Activated T-cell treated with anti-CD3 and anti-CD28 coated beads for 24 hours (primary cell): ENCODE measurements at places on chromosomes 5 and 9.

GRCh38 chr9:95874989-95875304 is 544 bp upstream of the ERCC6L2 start:
- DNase-seq = peak; percentile 40

DNA sequence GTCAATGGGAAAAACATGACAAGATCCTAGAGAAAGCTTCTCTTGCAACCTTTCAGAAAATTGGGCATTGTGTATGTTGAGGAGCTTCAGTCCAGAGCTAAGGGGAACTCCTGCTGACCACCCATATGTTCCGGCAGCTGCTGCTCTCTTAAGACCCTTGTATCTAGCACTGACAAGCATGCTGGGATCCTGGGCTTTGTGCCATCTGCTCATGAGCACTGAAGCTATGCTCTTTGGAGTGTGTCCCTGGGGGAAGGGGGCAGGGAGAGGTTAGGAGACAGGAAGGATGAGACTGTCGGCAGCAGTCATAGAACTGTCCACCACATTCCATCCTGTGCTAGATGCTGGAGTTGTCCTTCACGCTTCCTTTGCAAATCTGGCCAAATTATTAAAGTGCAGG is 109.3 kb downstream of the JAKMIP2 start:
- no peak for DNase-seq

DNA sequence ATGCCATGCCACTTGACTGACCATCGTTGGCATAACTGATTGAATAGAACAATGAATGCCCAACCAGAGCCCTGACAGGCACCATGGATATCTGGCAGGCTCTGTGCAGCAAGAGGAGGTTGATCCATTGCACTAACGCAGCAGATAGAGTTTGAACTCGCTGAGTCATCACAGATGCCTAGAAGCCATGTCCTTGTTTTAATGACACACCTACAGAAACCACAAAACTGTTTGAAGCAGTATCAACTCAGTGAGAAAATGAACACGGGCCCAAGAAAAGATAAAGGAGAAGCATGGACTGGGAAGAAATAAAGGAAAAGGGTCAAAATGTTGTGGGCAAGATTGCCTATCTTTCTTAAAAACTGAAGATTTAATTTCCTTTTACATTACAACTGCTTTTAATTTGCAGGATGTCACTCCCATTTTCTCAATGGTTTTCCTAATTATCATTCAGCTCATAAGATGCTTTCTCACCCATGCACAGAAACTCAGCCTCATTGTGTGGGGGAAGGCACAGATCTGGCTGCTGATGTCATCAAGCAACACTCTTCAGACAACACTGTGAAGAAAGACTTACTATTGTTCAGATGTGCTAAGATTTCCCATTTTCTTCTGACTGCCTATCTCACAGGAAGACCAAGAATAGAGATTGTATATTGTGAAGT is 129.0 kb downstream of the PIK3R1 start:
- no peak for DNase-seq

- DNase-seq = no peak
Measured at GRCh38 chr9:135561391-135562234, at the start of gene PAEP. Gene PAEP, plus strand, starts transcription at chr9:135561756.

- no peak for DNase-seq
Measured at GRCh38 chr5:111580956-111581355, 68.6 kb upstream of the STARD4 start.

DNA sequence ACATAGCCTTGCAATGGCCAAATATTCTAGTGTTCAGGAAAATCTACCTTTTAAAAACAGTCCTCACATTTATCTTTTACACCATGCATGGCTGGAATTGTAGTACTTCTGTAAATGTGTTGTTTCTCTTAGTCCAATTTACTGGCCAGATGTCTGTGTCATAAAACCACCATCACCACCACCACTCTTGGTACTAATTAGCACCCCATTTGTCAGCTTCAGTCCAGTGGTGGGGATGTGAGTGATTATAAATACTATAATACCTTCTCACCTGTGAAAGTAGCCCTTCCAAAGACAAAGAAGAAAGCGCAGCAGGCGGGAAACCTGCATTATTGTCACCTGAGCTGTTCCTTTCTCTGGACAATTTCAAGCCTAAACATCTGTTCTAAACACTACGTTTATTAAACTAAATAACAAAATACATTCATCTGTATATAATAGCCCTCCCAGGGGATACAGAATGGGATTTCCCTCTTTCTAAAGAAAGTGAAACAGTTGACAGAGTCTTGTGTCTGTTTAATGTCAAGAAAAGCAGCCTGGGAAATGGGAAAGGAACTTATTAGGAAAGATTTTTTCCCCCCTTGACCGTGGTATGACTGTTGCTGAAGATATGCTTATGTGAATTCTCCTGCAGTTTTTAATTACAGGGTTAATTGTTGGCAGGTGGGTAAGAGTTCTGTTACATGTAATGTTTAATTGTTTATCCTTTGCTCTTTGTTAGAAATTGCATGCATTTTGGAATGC is 144.5 kb upstream of the NUDT12 start:
- no peak for DNase-seq

DNA sequence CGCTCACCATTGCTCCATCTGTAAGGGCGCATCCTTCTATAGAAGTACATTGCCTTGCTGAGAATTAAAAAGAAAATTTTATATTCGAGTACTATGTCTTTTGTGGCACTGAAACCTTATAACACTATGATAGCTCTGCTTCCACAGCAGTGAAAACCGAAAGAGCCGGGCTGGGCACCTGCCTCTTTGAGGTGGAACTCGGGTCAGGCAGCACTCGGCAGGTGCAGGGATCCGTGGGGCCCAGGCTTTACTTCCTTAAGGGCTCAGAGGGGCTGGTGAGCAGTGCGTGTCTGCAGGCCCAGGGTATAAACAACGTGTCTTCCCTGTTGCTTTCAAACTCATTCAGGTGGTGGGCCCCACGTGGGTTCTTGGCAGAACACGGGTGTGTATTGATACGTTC is 69.9 kb downstream of the OTULIN start:
- no peak for DNase-seq

- no peak for DNase-seq
Measured at GRCh38 chr5:159230657-159231056, 21.3 kb upstream of the RNF145 start.

DNA sequence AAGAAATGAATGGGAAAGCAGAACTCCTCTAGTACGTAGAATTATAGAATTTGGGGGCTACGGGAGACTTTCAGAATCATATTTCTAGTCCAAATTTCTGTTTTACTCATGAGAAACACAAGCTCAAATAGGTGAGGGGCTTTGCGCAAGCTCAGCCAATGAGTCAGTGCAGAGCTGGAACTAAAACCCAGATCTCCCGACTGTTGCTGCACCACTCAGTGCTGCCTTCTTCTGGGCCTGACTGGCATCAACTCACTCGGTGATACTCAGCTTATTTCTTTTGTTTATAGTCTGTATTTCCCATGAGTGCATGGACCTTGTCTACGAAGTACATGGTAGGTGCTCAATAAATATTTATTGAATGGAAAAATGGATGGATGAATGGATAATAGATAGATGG is 280.2 kb downstream of the CDK5RAP2 start:
- no peak for DNase-seq

GRCh38 chr5:147508711-147509040 is 1.2 kb downstream of the DPYSL3 start:
- DNase-seq = no peak

DNA sequence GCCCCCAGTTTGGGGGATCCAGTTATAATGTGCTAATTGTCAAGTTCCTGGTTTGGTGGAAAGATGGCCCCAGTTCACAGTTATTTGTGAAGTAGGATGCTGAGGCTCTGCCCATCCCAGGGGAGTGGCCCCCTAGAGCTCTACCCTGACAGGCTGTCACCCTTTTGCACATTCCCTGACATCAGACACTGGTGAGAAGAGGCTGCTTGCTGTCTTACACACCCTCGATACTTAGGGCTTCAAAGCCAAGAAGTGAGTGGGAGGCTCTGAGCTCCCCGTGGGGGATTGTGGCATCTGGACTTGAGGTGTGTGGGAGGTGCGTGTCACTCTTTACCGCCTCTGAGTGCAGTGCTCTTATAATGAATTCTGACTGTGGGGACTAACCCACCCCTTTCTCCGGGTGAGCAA is 168.5 kb downstream of the DOCK2 start:
- DNase-seq = peak; percentile 49

DNA sequence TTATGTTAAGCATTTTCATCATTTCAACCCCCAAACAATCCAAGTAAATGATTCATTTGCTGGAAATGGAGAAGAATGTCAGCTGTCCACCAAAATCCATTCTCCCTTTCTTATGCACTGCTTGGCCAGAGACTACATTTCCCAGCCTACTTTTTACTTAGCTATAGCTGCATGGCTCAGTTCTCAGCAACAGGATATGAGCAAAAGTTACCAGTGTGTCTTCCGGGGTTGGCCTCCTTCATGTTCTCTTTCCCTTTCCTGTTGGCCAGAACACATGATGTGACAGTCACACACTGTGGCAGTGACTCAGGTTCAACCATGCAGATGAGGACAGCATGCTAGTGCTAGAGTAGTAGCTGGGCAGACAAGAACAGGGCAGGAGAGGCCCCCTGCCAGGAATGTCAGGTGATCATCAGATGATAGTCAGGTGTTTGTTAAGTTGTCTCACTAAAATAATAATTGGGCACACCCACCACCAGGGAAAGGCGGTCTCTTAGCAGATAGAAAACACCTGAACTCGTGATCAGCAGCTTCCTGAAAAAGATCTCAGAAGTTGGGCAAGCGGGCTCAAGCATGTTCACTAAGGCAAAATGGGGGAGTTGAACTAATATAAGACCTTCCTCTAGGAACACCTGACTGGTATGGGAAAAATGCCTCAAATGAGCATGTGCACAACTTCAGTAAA is 12.2 kb downstream of the GPR150 start:
- peak; percentile 67 for DNase-seq

GRCh38 chr9:97598461-97599288 is 34.5 kb downstream of the TSTD2 start:
- DNase-seq = peak; percentile 60

DNA sequence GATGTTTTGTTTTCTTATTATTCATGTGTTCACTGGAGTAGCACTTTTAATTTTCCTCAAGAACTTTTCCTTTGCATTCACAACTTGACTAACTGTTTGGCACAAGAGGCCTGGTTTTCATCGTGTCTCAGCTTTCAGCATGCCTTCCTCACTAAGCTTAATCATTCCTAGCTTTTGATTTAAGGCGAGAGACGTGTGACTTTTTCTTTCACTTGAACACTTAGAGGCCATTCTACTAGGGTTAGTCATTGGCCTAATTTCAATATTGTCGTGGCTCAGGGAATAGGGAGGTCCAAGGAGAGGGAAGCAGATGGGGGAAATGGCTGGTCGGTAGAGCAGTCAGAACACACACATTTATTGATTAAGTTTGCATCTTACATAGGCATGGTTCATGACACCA is 94.0 kb downstream of the ZNF462 start:
- DNase-seq = no peak

DNA sequence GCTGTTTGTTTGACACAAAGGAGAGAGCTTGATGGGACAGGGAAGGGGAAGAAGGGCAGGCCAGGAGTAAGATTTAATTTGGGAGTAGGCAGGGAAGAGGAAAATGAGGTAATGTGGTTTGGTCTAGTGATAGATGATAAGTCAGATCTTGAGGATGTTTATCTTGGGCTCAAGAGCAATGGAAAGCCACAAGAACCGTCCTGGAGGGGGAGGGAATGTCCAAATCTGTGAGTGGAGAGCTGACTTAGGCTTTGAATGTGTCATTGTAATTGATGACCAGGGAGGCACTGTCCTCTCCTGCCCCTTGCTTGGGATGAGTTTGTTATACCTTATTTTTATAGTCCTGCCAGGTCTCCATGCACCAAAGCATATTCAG is 37.5 kb downstream of the MAMDC2 start:
- no peak for DNase-seq

- DNase-seq = no peak
Measured at GRCh38 chr5:84218546-84218945, 166.1 kb downstream of the EDIL3 start.

DNA sequence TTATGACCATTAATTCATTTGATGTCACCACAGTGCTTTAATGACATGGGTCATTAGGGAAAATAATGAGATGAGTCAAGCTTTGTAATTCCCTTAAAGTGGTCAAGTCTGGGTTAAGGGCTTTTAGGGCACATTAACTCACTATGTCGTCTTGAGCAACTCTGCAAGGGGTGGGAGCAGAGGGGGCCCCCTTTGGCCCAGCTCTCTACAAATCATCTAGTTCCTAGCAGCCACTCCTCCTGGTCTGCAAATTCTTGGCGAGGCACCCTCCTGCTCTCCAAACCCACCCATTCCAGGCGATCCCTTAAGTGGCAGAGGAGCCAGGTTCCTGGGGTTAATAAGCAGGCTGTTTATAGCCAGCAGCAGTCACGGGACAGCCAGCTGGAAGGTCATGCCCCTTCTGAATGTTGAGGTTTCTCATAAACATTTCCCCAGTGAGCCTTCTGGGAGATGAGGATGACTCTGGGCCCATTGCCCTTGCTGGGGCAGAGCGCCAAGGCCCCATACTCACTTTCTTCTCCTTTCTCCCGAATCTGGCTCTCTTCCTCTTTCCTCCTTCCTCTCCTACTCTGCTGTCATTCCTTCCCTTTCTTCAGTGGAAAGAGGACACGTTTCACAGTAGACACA is 14.3 kb upstream of the GPX3 start:
- DNase-seq = no peak

DNA sequence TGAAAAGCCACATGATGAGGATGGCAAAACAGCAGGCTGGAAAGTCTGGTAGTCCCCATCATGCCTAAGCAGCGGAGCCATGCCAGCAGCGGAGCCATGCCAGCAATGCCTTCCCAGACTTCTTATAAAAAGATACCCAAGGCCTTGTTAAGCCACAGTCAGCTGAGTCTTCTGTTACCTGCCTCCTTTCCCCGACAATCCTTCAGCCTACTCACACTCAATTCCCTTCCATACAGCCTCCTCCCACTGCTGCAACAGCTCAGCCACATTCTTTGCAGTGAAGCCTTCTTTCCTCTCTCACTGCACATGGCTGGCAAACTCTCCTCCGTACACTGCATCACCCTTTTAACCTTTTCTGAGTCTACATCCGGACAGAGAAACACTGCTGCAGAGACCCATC is 114.9 kb downstream of the AUH start:
- DNase-seq = no peak

DNA sequence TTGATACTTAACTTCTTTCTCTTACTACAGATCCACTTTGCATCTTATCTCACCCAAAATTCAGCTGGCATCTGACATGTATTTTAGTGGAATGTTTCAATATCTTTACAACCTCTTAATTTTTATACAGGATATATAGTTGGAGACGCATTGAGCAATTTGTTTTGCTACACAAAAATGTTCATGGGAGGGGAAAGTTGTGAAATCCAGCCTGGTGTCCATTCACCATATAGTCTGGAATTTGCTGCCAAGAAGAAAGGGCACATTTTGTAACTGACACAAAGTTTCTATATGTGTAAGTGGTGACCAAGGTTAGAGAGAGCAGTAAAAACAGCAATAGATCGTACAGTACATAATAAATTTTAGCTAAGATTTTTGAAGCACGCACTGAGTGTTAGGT is 14.0 kb upstream of the CHD1 start:
- DNase-seq = no peak

DNA sequence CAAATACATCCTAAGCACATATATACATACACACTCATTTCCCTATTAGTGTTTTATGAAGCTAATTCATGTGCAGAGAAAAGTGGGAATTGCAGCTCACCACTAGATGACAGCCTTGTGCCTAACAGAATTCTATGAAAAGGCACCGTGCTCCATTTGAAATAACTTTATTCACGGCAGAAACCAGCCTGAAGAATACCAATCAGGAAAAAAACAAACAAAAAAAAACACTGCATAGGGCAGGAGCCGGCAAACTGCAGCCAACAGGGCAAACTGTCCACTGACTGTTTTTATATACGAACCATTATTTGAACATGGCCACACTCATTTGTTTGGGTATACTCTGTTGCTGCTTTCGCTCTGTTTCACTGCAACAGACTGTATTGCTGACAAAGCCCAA is 33.6 kb downstream of the ERMP1 start:
- no peak for DNase-seq
